ENCODE measurements at places on chromosomes 4 and X.

DNA sequence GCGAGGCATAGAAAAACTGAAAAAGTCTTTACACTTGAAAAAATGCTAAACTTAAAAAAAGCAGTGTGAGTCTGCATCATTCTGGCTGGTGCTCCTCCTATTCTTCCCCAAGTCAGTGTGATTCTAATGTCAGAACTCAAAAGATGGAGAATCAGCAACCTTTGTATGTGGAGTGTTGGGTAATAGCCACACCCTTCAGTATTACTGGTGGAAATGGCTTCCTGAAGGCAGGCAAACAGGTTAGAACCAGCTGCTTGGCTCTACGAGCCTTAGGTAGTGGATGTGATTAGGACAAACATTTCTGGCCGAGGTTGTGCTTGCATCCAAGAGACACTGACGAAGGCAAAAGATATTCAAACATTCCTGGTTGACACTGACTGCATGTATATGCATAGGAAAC, 353.4 kb upstream of the TACR3 start:
- H3K27ac ChIP-seq: no peak overlapping the region
- H3K36me3 ChIP-seq: no peaks in the 10 kb centered on the region
- no peak for DNase-seq
- no peak overlapping the region for H3K4me3 ChIP-seq
- H3K4me1 ChIP-seq: no peaks in the 10 kb centered on the region
- no peaks in the 10 kb centered on the region for H3K27me3 ChIP-seq

GRCh38 chr4:75107755-75108612, 175.1 kb downstream of the PARM1 start:
- no peaks in the 10 kb centered on the region for H3K4me1 ChIP-seq
- DNase-seq: no peak
- no peak overlapping the region for H3K27ac ChIP-seq
- no peaks in the 10 kb centered on the region for H3K36me3 ChIP-seq
- no peak overlapping the region for H3K4me3 ChIP-seq
- no peaks in the 10 kb centered on the region for H3K27me3 ChIP-seq

DNA sequence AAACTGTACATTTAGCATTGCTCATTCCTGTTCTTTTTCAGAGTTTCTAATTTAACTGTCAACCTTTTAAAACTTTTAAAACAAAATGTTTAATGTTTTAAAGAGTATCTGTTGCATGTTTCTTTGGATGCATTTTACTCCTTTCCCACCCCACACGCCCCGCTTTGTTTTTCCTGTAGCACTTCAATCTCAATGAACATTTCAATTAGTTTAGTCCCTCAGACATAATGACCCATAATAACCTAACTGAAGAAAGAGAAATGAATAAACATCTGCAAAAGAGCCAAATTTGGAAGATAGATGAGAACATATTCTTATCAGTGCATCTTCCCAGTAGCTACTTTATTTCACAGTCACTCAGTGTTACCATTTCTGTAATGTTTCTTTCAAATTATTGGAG, 7.5 kb downstream of the PCDH10 start:
- no peak for DNase-seq
- H3K4me1 ChIP-seq: peaks cover 2% of the 10 kb centered on the region
- H3K36me3 ChIP-seq: peaks cover 2% of the 10 kb centered on the region
- H3K27ac ChIP-seq: no peak overlapping the region

DNA sequence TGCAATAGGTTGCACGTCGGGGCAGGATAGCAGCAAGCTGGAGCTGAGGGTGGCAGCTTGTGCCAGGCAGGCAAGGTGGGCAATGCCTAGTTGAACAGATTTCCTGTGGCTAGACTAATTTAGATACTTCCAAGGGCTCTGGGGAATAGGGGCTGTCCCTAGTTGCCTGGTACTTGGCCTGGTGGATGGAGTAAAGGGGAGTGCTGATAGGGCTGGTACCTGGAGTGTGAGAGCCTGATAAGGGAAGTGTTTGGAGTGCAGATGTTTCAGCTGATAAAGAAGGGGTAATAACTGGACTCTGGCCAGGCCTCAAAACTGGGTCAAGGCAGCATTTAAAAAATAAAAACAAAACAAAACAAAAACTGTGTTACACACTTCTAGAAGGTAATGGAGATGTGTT, 665.5 kb downstream of the CCSER1 start:
- H3K36me3 ChIP-seq: no peaks in the 10 kb centered on the region
- no peak for DNase-seq
- H3K4me3 ChIP-seq: no peak overlapping the region
- H3K27me3 ChIP-seq: no peaks in the 10 kb centered on the region
- no peaks in the 10 kb centered on the region for H3K4me1 ChIP-seq
- no peak overlapping the region for H3K27ac ChIP-seq

- peaks cover 10% of the 10 kb centered on the region for H3K27me3 ChIP-seq
- no peaks in the 10 kb centered on the region for H3K36me3 ChIP-seq
- no peak for DNase-seq
- H3K4me3 ChIP-seq: no peak overlapping the region
- H3K27ac ChIP-seq: no peak overlapping the region
These were observed 42.5 kb downstream of the RTL5 start for GRCh38 chrX:72089254-72089653.

DNA sequence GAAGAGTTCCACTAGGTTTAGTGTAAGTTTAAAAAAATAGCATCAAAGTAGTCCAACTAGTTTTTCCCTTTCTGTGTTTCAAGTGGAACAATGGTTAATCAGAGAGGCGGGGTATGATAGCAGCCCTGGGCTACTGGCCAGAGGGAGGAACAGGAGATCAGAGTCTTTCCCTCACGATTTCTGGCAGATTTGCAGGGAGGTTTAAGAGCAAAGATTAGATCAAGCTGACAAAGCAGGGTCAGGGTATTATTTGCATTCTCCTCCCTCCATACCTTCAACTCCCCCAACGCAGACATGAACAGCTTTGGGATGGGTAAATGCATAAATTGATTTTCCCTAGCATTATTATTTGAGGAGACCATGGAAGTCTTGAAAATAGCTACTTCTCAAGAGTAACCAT, 277.6 kb upstream of the DIAPH2 start:
- H3K27ac ChIP-seq: no peak overlapping the region
- no peak for DNase-seq
- no peaks in the 10 kb centered on the region for H3K4me1 ChIP-seq
- H3K4me3 ChIP-seq: no peak overlapping the region

GRCh38 chr4:7691982-7692381, 247.7 kb downstream of the AFAP1 start:
- no peak for DNase-seq
- H3K4me3 ChIP-seq: no peak overlapping the region
- no peaks in the 10 kb centered on the region for H3K36me3 ChIP-seq
- H3K4me1 ChIP-seq: no peaks in the 10 kb centered on the region

Measured in activated CD4-positive, alpha-beta memory T cell treated with anti-CD3 and anti-CD28 coated beads, Interleukin-2, amount 10 ng/mL, durations not matched to agents 7 days and 5 days (primary cell).